ENCODE measurements at places on chromosomes 3 and 15. TPM values are rescaled to one million over a fixed set of nuclear protein-coding genes. Genes with fewer than 3 reads are reported as not detected.

- no peak overlapping the region for H3K4me3 ChIP-seq
- DNase-seq: no peak
- peaks cover 21% of the 10 kb centered on the region for H3K4me1 ChIP-seq
- peak overlapping the region; percentile 27 for H3K27ac ChIP-seq
- H3K27me3 ChIP-seq: peaks cover 12% of the 10 kb centered on the region
Measured at GRCh38 chr3:66490214-66490613, 10.6 kb downstream of the LRIG1 start.

DNA sequence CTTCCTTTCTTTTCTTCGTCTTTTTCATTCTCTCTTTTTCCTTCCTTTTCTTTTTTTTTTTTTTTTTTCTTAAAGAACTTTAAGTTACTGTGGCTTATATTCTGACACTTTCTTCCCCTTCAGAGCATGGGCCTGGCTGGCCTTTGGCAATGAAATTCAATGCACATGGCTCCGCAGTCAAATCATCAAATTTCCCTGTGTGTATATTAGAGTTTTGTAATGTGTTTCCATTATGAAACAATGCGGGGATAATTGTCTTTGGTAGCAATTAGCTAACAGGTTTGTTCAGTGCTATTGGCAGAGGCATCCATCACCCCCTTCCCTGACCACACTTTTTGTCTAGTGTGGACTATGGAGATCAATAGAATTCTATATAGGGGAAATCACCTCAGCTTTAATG lies 80.5 kb downstream of the CDIN1 start:
- no peaks in the 10 kb centered on the region for H3K27me3 ChIP-seq
- no peaks in the 10 kb centered on the region for H3K4me1 ChIP-seq
- DNase-seq: no peak
- H3K4me3 ChIP-seq: no peak overlapping the region
- peaks cover 25% of the 10 kb centered on the region for H3K36me3 ChIP-seq

DNA sequence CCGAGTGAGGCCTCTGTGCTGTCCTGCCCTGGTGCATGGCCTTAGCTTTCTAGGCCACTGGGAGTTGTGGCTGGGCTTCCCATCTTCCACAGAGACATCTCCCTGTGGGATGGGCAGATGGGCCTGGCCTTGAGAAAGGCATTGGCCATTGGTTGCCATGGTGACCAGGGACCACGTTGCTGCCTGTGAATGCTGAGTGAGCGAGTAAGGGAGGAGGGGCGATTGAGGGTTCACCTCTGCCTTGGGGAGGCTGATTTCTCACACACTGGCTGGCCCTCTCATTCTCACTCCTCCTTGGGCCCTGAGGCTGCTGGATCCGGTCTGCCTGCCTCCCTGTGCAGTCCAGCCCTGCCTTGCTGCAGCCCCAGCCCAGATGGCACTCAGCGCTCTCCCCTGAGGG lies 26.4 kb upstream of the DOCK3 start:
- no peak overlapping the region for H3K27ac ChIP-seq
- H3K36me3 ChIP-seq: peaks cover 42% of the 10 kb centered on the region
- H3K4me1 ChIP-seq: no peaks in the 10 kb centered on the region
- no peaks in the 10 kb centered on the region for H3K27me3 ChIP-seq
- no peak overlapping the region for H3K4me3 ChIP-seq

DNA sequence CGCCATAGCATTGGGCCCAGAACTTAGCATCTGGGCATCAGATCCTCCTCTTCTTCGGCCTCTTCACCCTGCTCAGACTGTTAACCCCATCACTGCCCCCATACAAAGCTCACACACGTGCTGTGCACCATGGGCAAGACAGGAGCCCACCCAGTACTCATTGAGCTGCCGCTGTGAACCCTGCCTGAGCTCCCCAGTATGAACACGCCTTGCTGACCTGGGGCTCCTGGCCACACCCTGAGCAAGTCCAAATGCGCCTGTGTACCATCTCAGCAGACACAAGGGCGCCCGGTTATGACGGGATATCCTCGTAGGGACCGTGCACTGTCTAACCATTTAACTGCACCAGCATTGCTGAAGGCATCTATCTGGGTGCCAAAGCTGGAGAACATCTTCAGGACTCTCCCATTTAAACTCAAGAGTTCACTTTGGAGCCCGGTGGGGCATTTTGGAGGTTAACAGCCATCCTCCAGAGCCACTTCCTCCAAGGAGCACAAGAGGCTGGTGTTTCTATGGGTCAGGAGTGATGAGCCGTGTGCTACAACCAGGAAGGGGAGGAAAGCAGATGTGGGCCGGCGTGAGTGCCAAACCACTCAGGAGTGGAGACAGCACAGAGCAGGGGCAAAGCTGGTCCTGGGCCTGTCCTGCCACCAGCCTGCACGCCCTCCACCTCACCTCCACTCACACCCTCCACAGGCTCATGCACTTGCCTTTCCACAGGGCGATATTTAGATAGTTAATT lies 12.1 kb downstream of the PRR23E start:
- no peaks in the 10 kb centered on the region for H3K4me1 ChIP-seq
- no peak overlapping the region for H3K27ac ChIP-seq
- H3K36me3 ChIP-seq: no peaks in the 10 kb centered on the region
- no peak for DNase-seq
- H3K4me3 ChIP-seq: no peak overlapping the region
- peaks cover 4% of the 10 kb centered on the region for H3K27me3 ChIP-seq

DNA sequence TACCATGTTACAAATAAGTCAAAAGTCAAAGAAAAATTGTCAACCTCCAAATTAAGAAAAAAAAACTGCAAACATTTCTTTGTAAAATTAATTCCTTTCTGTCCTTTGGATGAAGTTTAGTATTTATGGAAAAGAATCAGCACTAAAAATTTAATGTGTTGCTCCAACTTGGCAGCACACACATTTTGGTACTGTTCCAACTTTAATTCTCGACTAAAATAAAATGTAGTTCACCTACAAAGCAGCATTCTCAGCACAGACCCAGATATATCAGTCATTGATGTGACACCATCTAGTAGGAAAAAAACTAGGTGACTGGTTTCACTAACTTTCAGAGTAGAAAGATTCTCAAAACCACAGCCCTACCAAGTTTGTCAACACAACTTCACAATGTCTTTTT lies 131.7 kb upstream of the ROBO2 start:
- no peaks in the 10 kb centered on the region for H3K36me3 ChIP-seq
- H3K27me3 ChIP-seq: no peaks in the 10 kb centered on the region
- no peak overlapping the region for H3K4me3 ChIP-seq
- H3K27ac ChIP-seq: no peak overlapping the region
- no peaks in the 10 kb centered on the region for H3K4me1 ChIP-seq

GRCh38 chr3:127835993-127836882 lies 13.9 kb upstream of the MGLL start:
- H3K27ac ChIP-seq: peak overlapping the region; percentile 42
- DNase-seq: no peak
- H3K4me3 ChIP-seq: no peak overlapping the region
- H3K36me3 ChIP-seq: no peaks in the 10 kb centered on the region
- H3K27me3 ChIP-seq: no peaks in the 10 kb centered on the region
- peaks cover 44% of the 10 kb centered on the region for H3K4me1 ChIP-seq

DNA sequence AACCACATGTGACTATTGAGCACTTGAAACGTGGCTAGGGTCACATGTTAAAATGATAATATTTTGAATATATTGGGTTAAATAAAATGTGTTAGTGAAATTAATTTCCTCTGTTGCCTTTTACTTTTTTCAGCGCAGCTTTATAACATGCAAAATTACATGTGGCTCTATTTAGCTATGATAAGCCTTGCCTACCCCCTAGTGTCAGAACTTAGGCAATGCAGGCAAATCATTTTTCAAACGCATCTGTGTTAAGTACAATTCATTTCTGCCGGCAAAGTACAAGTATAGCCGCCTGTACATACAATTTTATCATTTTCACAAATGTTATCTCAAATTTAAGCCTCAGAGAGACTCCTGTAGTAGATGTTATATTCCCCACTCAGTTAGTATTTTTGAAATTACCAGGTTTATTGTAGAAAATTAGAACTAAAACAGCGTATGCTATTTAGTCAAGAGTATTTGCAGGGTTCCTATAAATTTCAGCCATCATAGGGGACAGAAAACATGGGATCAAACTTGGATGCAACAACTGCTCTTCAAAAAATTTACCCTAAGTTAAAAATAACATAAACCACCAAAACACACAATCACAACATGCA lies 56.1 kb downstream of the TAFA4 start:
- no peak overlapping the region for H3K4me3 ChIP-seq
- no peak overlapping the region for H3K27ac ChIP-seq
- no peaks in the 10 kb centered on the region for H3K4me1 ChIP-seq
- no peaks in the 10 kb centered on the region for H3K36me3 ChIP-seq

DNA sequence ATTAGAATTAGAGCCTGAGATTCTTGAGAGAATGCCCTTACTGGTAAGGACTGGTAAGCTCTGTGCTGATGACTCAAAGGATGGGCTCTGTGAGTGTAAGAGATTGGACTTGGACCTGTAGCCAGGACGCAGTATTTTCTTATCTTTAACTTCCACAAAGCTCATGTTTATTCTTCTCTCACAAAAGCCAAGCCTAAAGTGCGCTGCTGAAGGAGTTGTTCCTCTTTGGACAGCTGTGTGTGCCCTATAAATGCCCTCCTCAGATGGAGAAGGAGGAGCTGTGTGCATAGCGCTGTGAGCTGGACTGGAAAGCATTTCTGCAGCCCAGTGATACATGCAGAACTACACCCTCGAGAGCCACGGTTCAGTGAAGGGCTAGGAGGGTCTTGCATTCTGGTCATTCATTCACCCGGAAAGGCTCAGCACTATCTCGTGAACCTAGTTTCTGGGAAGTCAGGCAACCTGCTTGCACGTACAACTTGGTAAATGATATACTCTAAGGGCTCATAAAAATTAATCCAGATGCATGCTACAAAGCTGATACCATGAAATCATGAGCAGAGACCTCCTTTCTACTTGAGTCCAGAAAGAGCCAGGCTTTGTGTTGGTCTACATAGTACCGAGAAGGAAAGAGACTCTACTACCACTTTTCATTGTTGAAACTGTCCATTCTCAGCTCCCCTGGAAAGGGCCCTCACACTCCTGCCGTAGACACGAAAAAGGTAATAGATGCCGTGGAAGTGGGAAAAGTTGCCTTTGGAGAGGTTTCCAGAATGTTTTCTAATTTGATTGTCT lies 103.0 kb upstream of the TBL1XR1 start:
- H3K4me1 ChIP-seq: peaks cover 17% of the 10 kb centered on the region
- peak overlapping the region; percentile 53 for H3K27ac ChIP-seq
- no peak overlapping the region for H3K4me3 ChIP-seq
- no peak for DNase-seq

DNA sequence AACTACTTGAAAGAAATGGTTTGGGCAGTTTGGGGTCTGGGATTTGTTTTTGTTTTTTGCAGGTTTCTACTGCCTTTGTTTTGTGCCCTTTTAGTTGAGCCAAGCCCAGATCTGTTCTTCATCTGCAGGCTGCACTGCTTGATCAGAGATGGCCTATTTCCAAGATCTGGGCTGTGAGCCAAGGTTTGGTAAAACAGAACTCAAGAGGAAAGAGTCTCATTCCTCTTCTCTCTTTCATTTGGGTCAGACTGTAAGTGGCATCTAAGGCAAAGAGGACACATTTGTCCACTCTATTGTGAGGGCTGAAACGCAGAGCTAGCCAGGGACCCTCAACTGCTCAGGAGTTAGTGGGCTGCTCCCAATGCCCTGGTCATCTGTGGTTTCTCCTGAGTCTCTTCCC lies 104.4 kb upstream of the UBE3A start:
- no peaks in the 10 kb centered on the region for H3K27me3 ChIP-seq
- H3K4me3 ChIP-seq: no peak overlapping the region
- no peaks in the 10 kb centered on the region for H3K4me1 ChIP-seq
- no peak overlapping the region for H3K27ac ChIP-seq
- no peaks in the 10 kb centered on the region for H3K36me3 ChIP-seq

DNA sequence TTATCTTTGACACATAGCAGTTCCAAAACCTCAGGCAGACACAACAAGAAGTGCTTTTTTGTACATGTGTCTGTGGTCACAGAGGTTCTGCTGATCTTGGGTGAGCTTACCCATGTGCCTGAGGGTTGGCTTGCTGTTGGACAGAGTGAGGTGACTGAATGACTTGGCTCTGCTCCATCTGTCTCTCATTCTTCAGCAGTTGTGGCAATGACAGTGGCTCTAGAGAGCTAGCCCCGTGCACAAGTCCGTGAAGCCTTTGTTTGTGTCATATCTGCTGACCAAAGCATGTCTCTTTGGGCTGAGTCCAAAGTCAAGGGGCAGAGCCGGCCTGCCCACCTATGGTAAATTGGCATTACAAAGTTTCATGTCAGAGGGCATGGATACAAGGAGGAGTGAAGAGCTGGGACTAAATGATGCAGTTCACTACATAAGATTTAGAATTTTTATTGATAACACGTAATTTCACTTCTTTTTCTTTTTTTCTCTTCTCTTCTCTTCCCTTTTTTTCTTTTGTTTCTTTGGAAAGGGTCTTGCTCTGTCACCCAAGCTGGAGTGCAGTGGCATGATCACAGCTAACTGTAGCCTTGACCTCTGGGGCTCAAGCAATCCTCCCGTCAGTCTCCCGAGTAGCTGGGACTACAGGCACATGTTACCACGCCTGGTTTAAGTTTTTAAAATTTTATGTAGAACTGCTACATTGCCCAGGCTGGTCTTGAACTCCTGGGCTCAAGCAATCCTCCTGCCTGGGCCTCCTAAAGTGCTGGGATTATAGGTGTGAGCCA lies 77.9 kb downstream of the ITPR1 start:
- no peak overlapping the region for H3K4me3 ChIP-seq
- peaks cover 66% of the 10 kb centered on the region for H3K4me1 ChIP-seq
- DNase-seq: no peak
- H3K36me3 ChIP-seq: peaks cover 28% of the 10 kb centered on the region
- H3K27me3 ChIP-seq: no peaks in the 10 kb centered on the region

- no peaks in the 10 kb centered on the region for H3K36me3 ChIP-seq
- H3K4me1 ChIP-seq: peaks cover 41% of the 10 kb centered on the region
- H3K4me3 ChIP-seq: no peak overlapping the region
Measured at GRCh38 chr3:191235331-191236314, 36.6 kb downstream of the OSTN start.

GRCh38 chr3:113261063-113261625 lies 49.8 kb downstream of the BOC start:
- DNase-seq: no peak
- H3K4me1 ChIP-seq: no peaks in the 10 kb centered on the region
- H3K36me3 ChIP-seq: no peaks in the 10 kb centered on the region
- no peak overlapping the region for H3K4me3 ChIP-seq

GRCh38 chr15:41810651-41811431 lies 17.1 kb upstream of the JMJD7 start:
- peaks cover 26% of the 10 kb centered on the region for H3K36me3 ChIP-seq
- H3K4me3 ChIP-seq: no peak overlapping the region

EOMES gene
- 0.10 TPM for total RNA-seq

CDHR4 gene
- total RNA-seq: not detected

TOP2B gene
- 117 TPM for total RNA-seq

PLA2G4B gene
- 8.2 TPM for total RNA-seq

SLC38A3 gene
- total RNA-seq: not detected

SH3GL3 gene
- total RNA-seq: not detected

FEZF2 gene
- not detected for total RNA-seq

FETUB gene
- total RNA-seq: not detected

TGM4 gene
- not detected for total RNA-seq

GOLGA6B gene
- not detected for total RNA-seq
